SK-N-SH (cell line): ENCODE measurements at places on chromosomes 1 and 21. TPM values are rescaled to one million over a fixed set of nuclear protein-coding genes. Genes with fewer than 3 reads are reported as not detected.

- no peak for DNase-seq
- H3K27me3 ChIP-seq, result no peaks in the 10 kb centered on the region
- no peak overlapping the region for H3K27ac ChIP-seq
- H3K4me1 ChIP-seq, result no peaks in the 10 kb centered on the region; the same call in 1 of the 2 replicates
Measured at GRCh38 chr1:206463911-206464310, 6.4 kb upstream of the IKBKE start.

DNA sequence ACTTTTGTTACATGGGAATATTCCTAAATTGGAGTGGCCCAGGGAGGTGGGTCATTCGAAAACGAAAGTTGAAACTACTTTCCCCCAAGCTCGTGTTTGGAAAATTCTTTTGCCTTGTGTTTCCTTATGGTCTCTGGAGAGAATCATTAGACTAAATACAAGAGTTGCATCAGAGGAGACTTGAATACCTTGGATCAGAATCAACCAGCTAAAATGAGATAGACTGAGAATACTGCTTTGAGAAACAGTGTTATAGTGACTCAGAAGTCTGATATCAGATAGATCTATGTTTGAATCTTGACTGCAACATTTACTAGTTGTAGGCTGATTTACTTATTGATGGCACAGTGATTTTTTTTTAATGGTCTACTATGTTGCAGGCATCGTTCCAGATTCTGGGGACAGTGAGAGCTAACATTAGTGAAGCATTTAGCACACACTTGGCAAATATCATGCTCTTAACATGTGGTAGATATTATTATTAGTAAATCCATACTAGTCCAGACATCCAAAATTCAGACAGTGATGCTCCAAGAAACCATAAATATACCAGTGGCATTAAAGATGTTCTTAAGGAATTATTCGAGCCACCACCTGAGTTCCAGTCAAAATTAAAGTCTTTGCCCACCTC, 12.9 kb upstream of the ACTN2 start:
- no peaks in the 10 kb centered on the region for H3K27me3 ChIP-seq
- no peak overlapping the region for H3K27ac ChIP-seq
- H3K36me3 ChIP-seq, result no peaks in the 10 kb centered on the region
- no peak overlapping the region for H3K4me3 ChIP-seq
- no peaks in the 10 kb centered on the region for H3K4me1 ChIP-seq

DNA sequence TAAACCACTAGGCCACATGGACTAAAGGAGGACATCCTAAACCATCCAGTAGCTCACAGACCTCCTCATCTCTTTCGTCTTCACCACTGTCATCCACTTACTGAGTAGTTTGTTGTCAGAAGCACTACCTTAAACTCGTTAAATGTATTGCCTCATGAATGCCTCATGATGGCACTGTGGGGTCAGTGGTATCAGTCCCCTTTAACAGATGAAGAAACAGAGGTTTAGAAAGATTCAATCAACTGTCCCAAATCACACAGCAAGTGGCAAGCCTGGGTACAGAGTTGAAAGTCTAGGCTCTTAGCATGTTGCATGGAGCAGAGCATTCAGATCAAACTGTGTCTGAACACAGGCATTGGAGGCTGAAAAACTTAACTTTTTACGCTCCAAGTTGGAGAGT, 183.6 kb upstream of the KIAA0040 start:
- H3K36me3 ChIP-seq, result no peaks in the 10 kb centered on the region
- no peaks in the 10 kb centered on the region for H3K27me3 ChIP-seq
- H3K27ac ChIP-seq, result no peak overlapping the region
- peaks cover 30% of the 10 kb centered on the region for H3K4me1 ChIP-seq
- H3K4me3 ChIP-seq, result no peak overlapping the region

ZFP69 gene
- polyA plus RNA-seq, result 1.9 and 2.2 TPM in 2 replicates

DNA sequence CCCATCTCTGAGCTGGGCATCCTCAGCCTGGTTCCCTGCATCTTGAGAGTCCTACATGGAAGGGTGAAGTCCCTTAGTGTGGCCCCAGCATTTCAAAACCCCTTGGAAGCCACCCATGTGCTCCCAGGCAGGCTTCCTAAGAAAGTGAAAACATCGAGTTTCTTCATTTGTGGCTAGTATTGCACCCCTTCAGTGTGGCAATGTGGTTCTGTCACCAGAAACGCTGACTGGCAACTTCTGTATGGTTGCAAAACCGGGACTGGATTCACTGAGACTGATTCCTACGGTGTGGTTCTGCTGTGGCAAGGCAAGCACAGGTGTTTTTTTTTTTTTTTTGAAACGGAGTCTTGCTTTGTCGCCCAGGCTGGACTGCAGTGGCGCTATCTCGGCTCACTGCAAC, 9.0 kb upstream of the IFNGR2 start:
- no peak for DNase-seq
- H3K36me3 ChIP-seq, result no peaks in the 10 kb centered on the region
- H3K27me3 ChIP-seq, result no peaks in the 10 kb centered on the region
- H3K27ac ChIP-seq, result no peak overlapping the region
- no peak overlapping the region for H3K4me3 ChIP-seq
- H3K4me1 ChIP-seq, result peaks cover 15% of the 10 kb centered on the region

- no peak for DNase-seq
- peak overlapping the region; percentile 73 for H3K4me3 ChIP-seq
- no peaks in the 10 kb centered on the region for H3K27me3 ChIP-seq
Measured at GRCh38 chr1:224182057-224182865, 779 bp upstream of the DEGS1 start.

FLG gene
- polyA plus RNA-seq, result not detected in 2 replicates
